ENCODE measurements at places on chromosomes 5 and 9.

DNA sequence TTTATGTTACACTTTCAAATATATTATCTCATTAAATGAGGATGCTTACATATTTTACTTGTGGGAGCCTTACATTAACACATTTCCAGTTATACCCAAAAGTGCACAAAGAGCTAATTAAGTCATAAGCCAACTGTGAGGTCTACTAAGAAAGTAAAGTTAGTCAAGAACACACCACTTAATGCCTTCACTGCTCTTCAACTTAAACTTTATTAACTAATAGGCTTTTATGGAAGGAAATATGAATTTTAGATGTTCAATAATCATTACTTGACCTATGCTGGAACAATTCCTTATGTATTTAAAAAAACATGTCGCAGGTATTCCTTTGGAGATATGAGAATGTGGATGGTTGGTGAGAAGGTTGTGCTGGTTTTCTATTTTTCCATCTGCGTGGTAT, 3.4 kb downstream of the ST8SIA4 start:
- no peak for DNase-seq

GRCh38 chr5:179266291-179267070, 78.8 kb downstream of the ADAMTS2 start:
- DNase-seq: no peak

- no peak for DNase-seq
These were observed at the start of gene LHX3 for GRCh38 chr9:136204838-136205706. TSS of gene LHX3 (minus strand) at chr9:136205128. CDS start at chr9:136205012, 116 bp downstream.

- no peak for DNase-seq
These were observed at the start of gene IFNW1 for GRCh38 chr9:21141427-21141882. TSS of gene IFNW1 (minus strand) at chr9:21141832. CDS start at chr9:21141570, 262 bp downstream.

DNA sequence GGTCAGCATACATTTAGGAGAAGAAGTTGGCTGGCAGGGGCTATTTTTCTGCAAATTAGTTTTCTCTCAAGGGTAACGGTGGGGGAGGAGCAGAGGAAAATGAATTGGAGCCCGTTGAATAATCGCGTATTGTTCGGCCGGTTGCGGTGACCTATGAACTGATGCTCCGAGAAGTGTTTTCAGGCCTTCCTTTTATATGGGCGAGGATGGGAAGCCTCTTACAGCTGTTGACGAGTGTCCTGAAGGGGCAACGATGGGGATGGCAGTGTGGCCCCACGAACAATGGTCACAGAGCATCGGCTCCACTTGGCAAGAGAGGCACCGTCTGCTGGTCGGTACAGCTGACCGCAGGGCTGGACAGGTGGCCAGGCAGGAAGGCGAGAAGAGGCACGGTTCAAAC, 400.7 kb downstream of the ZSWIM6 start:
- DNase-seq: no peak

DNA sequence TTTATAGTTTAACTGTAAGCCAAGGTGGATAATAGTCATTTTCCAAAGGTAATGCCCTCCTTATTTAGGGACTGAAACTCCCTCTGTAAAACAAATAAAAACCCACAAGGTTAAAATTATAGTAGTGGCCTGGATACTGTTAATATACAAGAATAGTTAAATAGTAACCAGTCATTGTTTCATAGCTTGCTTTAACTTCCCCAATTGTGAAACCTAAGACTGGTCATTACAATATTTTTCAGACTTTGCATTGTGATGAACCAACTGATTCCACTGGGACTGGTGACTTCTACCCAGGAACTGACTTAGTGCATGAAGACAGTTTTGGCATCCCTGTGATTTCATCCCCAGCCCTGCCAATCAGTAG, 162.6 kb downstream of the SMC2 start:
- no peak for DNase-seq

DNA sequence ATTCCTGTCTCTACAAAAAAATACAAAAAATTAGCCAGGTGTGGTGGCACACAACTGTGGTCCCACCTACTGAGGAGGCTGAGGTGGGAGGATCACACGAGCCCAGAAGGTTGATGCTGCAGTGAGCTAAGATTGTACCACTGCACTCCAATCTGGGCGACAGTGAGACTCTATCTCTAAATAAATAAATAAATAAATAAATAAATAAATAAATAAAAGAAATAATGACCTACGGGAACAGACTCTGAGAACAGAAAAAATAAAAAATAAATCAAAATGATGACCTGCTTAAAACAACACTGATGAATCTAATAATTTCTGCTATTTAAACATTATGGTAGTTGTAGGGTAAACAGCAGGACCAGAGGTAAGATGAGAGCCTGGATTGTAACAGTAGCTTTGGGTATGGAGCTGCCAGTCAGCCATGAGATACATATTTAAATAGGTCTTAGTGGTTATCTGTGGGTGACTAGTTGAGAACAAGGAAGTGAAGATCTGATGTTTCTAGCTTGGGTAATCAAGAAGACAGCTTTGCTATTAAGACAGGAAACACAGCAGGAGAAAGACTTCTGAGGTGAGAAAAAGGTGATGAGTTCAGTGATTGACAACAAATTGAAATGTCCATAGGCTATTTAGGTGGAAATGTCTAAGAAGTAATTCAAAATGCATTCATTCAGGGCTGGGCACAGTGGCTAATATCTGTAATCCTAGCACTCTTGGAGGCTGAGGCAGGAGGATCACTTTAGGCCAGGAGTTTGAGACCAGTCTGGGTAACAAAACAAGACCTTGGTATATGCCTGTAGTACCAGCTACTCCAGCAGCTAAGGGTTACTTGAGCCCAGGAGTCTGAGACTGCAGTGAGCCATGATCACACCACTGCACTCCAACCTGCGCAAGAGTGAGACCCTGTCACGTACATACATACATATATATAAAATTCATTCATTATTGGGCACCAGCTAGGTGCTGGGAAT, 11.0 kb downstream of the RNF145 start:
- DNase-seq: no peak

DNA sequence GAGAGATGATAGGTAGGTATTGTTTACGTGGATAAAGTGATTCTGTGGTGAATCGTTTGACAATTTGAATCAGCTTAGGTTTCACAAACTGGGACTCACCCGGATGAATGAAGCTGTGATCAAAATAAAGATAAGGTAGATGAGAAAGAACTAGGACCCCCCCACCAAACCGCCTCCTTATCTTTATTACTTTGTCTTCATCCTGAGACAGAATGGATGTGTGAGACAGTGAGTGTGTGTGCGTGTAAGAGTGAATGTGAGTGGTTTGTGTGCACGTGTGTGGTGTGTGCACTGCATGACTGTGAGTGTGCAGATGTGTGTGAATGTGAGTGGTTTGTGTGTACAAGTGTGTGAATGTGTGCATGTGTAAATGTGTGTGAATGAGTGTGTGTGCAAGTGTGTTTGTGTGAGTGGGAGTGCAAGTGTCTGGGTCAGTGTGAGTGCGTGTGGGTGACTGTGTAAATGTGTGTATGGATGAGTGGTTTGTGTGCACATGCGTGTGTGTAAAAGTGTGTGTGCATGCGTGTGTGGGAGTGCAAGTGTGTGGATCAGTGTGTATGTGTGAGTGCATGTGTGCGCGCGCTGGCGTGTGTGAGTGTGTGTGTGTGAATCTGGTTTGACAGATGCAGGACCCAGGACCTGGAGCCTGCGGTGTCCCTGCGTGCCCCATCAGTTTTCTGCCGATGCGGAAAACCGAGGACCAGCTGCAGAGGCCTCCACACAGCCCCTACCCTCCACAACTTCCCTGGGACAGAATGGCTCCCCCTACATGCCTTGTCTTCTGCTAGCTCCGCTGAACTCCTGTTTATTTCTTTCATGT, 11.4 kb upstream of the ENG start:
- DNase-seq: no peak

DNA sequence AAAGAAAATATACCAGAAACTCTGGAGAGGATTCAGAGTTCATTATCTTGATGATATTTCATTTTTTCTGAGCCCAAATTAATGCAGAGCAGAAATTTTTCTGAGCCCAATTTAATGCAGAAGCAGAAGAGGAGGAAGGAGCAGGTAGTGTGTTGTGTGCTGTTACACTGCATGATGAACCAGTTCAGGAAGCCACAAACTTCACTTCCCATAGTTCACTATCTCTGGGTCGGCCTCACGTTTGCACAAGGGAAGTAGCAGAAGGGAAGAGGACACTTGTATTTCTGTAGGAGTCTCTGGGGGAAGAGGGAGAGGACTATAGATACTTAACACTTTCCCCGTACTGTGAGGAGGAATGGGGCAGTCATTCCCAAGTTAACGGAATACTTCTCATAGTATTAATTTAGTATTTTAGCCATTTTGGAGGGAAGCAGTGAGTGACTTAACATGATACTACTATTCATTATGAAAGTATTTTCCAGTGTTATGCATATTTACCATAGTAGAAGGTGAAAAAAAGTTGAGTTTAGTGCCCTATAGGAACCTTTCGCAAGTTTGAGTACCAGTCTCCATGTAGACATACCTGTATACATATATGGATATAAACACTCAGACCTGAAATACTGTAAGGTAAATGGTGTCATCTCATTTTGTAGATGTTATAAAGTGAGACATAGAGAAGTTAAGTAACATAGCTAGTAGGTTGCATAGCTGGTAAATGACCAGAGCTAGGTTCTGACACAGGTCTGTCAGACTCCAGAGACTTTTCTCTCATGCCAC, 30.0 kb downstream of the XPA start:
- no peak for DNase-seq

DNA sequence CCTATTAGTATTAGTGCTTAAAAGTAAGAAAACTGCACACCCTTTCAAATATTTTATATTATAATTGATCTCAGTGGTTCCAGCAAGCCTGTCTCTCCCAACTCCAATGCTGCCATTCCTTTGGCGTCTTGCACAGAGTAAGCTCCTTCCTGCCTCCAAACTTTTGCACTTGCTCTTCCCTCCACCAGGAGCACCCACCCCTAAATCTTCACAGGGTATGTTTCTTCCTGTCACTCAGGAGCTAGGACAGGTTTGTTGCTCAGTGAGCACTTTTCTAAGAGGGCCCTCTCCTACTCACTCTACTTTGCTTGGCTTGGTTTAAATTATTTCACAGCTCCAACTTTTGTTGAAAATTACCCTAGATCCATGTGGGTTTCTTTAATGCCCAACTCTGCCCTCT, 189.1 kb upstream of the ADRA1B start:
- DNase-seq: no peak

All from NCI-H2081 (cell line).